ENCODE measurements at places on chromosomes 7 and 10. TPM values are rescaled to one million over a fixed set of nuclear protein-coding genes. Genes with fewer than 3 reads are reported as not detected.

DNA sequence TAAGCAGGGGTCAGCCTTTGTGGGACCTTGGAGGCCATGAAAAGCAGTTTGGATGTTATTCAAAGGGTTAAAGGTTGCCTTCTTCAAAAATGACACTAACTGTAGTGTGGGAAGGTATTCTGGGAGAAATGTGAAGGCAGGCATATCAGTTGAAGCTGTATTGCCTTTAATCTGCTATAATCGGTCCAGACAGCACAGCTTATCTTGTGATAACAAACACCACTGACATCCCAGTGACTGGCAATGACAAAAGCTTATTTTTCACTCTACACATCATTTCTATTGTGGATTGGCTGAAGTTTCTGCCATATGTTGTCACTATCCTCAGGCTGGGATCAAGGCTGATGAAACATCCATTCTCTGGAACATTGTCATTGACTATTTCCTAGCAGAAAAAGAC lies 1149.2 kb downstream of the GRM8 start:
- no peaks in the 10 kb centered on the region for H3K4me1 ChIP-seq
- no peak overlapping the region for H3K27ac ChIP-seq
- DNase-seq, result no peak
- H3K27me3 ChIP-seq, result no peaks in the 10 kb centered on the region
- H3K36me3 ChIP-seq, result no peaks in the 10 kb centered on the region

DNA sequence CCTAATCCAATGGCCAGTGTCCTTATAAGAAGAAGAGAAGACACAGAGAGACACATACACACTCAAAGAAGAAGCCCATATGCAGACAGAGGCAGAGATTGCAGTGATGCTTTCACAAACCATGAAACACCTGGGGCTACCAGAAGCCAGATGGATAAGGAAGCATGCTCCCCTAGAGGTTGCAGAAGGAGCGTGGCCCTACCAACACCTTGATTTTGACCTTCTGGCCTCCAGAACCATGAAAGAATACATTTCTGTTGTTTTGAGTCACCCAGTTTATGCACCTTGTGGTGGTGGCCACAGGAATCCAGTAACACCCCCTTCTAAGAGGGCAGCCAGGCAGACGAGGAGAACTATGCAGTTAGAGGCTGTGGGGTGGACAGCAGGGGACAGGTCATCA lies 43.5 kb downstream of the AOC1 start:
- no peaks in the 10 kb centered on the region for H3K36me3 ChIP-seq
- H3K4me1 ChIP-seq, result no peaks in the 10 kb centered on the region
- no peak overlapping the region for H3K4me3 ChIP-seq
- H3K27ac ChIP-seq, result no peak overlapping the region
- no peaks in the 10 kb centered on the region for H3K27me3 ChIP-seq

The COL26A1 gene
- 0.14 TPM for total RNA-seq

The TAS2R39 gene
- not detected for total RNA-seq

DNA sequence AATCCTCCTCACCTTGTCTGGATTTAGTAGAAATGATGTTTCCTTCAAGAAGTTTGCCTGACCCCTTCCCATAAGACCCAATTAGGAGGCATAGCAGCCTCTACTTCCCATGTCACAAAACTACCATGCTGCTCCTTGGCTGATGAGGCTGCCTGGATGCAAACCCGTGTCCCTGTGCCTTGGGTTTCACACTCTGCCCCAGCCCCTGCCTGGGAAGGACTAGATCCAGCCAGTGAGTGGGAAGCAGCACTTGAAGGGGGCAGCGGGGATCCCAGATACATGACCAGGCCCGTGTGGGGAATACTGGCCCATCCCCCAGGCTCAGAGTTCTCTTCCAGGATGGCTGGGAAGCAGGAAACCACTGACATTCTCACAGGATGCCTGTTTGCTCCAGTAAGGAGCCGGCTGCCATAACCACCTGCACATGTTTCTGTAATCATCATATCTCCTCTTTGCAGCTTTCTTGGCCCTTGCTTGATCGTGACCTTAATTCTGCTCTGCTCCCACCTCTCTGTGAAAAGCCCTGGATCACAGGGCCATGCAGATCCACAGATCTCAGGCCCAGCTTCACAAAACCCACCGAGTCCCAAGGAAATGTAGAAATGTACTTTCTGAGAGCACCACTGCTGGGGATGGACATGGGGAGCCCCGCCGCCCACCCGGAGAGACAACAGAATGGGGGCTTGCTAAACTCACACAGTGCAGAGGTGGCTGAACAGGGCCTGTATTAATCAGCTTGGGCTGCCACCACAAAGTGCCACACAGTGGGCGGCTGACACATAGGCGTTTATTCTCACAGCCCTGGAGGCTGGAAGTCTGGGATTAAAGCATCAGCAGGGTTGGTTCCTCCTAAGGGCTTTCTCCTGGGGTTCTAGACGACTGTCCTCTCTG lies 287.8 kb upstream of the IGFBP3 start:
- no peak overlapping the region for H3K4me3 ChIP-seq
- H3K27me3 ChIP-seq, result no peaks in the 10 kb centered on the region
- no peaks in the 10 kb centered on the region for H3K36me3 ChIP-seq
- no peak overlapping the region for H3K27ac ChIP-seq

All from thoracic aorta (tissue), 2 donors.